Stimulated activated CD8-positive, alpha-beta memory T cell treated with anti-CD3 and anti-CD28 coated beads, Interleukin-7, amount 100 ng/mL, for 1 hour (primary cell): ENCODE measurements at places on chromosomes 16 and 17.

GRCh38 chr16:86343027-86343795, 167.1 kb upstream of the FOXF1 start:
- no peak for DNase-seq

GRCh38 chr17:13835151-13835550, 233.4 kb upstream of the HS3ST3A1 start:
- no peak for DNase-seq

GRCh38 chr16:79309606-79310005, 290.9 kb downstream of the MAF start:
- no peak for DNase-seq

DNA sequence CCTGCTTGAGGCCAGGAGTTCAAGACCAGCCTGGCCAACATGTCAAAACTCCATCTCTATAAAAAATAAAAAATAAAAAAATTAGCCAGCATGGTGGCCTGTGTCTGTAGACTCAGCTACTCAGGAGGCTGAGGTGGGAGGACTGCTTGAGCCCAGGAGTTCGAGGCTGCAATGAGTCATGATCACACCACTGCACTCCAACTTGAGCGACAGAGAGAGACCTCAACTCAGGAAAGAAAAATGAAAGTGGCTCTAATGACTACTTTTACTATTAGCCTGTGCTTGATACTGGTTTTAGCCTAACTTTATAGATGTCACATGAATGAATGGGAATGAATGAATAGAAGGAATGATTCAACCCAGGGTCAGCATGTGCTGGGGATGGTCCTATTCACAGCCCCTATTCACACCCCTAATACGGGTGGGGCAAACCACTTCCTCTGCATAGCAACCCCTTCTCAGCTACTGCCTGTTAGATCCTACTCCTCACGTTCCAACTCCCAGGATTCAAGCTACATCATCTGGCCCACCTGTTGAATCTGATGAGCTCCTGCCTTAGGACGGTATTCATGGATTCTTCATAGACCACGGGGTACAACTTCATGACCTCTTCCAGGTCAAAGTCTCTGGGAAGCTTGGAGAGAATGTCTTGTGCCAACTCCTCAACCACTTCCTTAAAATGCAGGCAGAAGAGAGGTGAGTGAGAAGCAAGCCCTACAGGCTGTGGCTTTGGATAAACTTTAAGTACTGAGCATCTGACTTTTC, 40.5 kb downstream of the LYRM1 start:
- DNase-seq = no peak

GRCh38 chr16:74296104-74296431, 546 bp upstream of the PSMD7 start:
- DNase-seq = no peak

- no peak for DNase-seq
Measured at GRCh38 chr17:42944211-42944610, 20.0 kb downstream of the AARSD1 start.

DNA sequence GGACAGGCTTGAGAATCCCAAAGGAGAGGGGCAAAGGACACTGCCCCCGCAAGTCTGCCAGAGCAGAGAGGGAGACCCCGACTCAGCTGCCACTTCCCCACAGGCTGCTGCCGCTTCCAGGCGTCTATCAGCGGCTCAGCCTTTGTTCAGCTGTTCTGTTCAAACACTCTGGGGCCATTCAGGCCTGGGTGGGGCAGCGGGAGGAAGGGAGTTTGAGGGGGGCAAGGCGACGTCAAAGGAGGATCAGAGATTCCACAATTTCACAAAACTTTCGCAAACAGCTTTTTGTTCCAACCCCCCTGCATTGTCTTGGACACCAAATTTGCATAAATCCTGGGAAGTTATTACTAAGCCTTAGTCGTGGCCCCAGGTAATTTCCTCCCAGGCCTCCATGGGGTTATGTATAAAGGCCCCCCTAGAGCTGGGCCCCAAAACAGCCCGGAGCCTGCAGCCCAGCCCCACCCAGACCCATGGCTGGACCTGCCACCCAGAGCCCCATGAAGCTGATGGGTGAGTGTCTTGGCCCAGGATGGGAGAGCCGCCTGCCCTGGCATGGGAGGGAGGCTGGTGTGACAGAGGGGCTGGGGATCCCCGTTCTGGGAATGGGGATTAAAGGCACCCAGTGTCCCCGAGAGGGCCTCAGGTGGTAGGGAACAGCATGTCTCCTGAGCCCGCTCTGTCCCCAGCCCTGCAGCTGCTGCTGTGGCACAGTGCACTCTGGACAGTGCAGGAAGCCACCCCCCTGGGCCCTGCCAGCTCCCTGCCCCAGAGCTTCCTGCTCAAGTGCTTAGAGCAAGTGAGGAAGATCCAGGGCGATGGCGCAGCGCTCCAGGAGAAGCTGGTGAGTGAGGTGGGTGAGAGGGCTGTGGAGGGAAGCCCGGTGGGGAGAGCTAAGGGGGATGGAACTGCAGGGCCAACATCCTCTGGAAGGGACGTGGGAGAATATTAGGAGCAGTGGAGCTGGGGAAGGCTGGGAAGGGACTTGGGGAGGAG, at the start of gene CSF3:
TSS of gene CSF3 (plus strand) at position 436 of the 993 bp plus-strand sequence. CDS start at position 471, 35 bp downstream.
- DNase-seq = no peak

- no peak for DNase-seq
Measured at GRCh38 chr16:85355515-85355837, 243.2 kb upstream of the CIBAR2 start.

DNA sequence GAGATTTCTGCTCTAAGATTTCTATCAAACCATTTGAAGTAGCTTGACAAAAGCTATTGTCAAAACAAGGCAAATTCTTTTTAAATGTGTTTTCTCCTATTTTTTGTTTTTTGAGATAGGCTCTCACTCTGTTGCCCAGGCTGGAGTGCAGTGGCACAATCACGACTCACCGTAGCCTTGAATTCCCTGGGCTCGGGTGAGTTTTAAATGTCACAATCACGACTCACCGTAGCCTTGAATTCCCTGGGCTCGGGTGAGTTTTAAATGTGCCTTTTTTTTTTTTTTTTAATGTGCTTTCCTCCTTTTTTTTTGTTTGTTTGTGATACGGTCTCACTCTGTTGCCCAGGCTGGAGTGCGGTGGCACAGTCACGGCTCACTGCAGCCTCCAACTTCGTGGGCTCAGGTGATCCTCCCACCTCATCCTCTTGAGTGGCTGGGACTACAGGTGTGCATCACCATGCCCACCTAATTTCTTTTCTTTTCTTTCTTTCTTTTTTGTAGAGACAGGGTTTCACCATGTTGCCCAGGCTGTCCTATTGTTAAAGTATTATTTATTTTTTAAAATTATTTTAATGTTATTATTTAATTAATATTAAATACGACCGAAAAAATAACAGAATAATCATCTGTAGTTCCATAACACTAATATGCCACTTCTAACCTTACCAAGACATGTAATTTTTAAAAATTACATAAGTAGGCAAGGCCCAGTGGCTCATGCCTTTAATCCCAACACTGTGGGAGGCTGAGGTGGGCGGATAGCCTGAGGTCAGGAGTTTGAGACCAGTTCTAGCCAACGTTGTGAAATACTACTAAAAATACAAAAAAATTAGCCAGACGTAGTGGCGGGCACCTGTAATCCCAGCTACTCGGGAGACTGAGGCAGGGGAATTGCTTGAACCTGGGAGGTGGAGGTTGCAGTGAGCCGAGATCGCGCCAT, 69.7 kb upstream of the FA2H start:
- DNase-seq = no peak

DNA sequence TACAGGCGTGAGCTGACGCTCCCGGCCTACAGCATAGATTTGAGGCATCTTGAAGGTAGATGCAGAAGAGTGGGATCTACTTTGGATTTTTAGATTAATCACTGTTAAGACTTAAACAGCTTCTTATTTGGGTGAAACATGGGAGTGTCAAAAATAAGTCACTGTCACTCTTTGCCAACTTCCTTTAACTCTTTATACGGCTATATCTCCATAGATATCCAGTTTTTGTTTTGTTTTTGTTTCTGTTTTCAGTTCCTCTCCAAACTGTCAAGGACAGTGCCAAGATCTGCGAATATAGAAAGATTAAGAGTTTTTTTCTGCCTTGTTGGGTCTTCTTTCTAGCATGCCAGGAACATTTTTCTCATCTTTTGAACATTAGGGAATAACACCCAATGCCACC, 706.1 kb downstream of the WWOX start:
- no peak for DNase-seq

GRCh38 chr16:58727028-58727781, 6.9 kb downstream of the GOT2 start:
- DNase-seq = no peak

DNA sequence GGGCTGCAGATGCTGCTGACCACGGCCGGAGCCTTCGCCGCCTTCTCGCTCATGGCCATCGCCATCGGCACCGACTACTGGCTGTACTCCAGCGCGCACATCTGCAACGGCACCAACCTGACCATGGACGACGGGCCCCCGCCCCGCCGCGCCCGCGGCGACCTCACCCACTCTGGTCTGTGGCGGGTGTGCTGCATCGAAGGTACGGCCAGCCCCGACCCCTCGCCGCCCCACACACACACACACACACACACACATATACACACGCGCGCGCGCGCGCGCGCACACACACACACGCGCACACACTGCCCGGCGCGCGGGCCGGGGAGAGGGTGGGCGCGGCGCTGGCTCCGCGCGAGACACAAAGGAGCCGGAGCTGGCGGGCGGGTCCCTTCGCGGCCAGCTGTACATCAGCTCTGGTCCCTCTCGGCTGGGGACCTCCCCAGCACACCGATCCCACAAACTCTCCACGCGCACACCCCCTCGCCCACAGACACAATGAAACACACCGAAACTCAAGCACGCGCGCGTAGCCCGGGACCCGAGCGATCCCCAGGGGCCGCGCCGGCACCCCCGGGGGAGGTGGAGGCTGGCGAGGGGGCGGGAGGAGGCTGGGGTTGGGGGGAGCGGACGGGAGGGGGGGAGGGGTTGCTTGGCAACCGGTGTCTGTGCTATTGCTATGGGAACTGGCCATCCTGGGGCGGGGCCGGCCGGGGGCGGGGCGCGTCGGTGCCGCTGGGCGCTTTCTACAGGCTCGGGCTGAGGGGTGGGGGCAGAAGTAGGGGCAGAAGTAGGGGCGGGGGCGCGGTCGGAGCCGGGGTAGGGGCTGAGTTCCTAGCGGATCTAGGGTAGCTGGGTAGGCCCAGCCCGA, 658 bp downstream of the CACNG4 start:
- DNase-seq = no peak

- no peak for DNase-seq
Measured at GRCh38 chr16:74558873-74559272, 48.0 kb downstream of the GLG1 start.

GRCh38 chr16:57556941-57557541, 14.6 kb downstream of the ADGRG5 start:
- DNase-seq = no peak

DNA sequence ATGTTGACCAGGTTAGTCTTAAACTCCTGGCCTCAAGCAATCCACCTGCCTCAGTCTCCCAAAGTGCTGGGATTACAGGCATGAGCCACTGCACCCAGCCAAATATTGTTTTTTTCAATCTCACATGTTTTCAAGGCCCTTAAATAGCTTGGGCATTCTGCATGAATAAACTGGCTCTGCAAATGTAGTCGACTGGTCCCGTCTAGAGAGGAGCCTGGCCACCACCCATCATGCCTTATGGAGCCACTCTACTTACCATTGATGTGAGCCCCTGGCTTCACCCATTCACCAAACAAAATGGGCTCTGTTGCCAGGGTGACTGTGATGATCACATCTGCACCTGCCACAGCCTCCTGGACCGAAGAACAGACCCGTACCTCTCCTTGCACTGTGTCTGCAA, 10.8 kb downstream of the CRYM start:
- DNase-seq = no peak

GRCh38 chr16:78566397-78567073, 467.1 kb downstream of the WWOX start:
- DNase-seq = no peak

GRCh38 chr16:86391984-86392383, 118.3 kb upstream of the FOXF1 start:
- no peak for DNase-seq

DNA sequence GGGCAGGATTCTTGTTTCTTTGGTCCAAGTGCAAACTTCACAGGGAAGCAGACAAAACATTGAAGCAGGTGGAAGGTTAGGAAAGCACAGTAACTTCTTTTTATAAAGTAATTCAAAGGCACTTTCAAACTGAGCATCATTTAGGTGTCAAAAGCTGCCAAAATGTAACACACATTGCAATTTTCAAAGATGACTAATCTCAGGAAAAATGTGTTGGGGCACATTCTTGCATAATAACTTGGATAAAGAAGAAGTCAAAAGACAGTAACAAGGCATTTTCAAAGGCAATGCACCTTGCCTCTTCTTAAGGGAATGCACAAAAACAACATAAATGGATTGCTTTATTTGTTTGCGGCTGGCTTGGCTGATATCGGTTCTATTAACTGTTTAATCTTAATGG, 3.6 kb downstream of the KCNJ2 start:
- no peak for DNase-seq

- DNase-seq = no peak
Measured at GRCh38 chr17:75774471-75774990, 9.5 kb upstream of the GALK1 start.

DNA sequence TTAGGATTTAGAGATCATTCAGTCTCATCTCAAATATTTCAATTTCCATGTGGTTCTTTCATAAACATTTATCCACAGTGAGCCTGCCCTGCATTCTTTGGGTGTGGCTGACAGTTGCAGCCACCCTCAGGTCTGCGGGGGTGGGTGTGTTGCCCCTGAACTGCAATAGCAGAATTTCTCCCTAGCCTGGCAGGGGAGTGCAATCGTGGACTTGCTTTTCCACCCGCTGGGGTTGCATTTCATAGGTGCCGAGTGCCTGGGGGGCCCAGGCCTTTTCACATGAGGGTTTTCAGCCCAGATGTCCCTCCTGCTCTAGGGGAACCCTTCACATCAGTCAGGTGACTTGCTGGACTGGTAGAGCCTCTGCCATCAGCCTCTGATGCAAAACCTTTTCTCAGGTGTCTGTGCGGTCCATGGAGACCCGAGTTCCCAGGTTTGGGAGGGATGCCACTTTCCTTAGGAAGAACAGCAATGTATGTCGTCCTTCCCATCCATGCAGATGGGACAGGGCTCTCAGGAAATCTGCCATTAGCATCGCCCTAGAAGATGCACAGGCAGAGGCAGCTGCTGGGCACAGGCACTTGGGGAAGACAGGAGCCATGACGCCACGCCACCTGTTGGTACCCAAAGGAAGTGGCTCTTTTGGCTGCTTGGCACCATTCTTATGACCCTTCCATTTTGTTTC, 2.4 kb upstream of the USP36 start:
- peak; percentile 39 for DNase-seq

- no peak for DNase-seq
Measured at GRCh38 chr16:17491140-17491662, 20.4 kb upstream of the XYLT1 start.

DNA sequence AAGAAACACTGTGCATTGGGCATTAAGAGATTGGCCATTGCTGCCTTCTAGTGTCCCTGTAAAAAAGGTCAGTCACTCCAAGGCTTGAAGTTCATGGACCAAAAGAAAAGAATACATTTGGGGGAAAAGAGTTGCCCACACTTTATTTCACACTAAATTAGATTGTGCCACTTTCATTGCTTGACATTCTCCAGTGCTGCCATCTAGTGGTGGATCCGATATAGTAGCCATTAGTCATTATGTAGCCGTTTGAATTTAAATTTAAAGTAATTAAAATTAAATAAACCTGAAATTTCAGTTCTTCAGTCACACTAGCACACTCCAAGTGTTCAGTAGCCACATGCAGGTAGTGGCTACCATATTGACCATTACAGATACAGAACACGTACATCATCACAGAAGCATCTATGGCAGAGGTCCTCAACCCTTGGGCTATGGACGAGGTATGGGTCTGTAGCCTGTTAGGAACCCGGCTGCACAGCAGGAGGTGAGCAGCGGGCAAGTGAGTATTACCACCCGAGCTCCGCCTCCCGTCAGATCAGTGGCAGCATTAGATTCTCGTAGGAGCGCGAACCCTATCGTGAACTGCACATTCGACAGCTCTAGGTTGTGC, 21.9 kb upstream of the CDH5 start:
- no peak for DNase-seq
